Stimulated activated CD8-positive, alpha-beta memory T cell treated with anti-CD3 and anti-CD28 coated beads, Interleukin-2, amount 100 ng/mL, for 1 hour (primary cell): ENCODE measurements at places on chromosomes 2 and 18.

- DNase-seq = no peak
These were observed 180.9 kb downstream of the TRABD2A start for GRCh38 chr2:84700006-84700405.

DNA sequence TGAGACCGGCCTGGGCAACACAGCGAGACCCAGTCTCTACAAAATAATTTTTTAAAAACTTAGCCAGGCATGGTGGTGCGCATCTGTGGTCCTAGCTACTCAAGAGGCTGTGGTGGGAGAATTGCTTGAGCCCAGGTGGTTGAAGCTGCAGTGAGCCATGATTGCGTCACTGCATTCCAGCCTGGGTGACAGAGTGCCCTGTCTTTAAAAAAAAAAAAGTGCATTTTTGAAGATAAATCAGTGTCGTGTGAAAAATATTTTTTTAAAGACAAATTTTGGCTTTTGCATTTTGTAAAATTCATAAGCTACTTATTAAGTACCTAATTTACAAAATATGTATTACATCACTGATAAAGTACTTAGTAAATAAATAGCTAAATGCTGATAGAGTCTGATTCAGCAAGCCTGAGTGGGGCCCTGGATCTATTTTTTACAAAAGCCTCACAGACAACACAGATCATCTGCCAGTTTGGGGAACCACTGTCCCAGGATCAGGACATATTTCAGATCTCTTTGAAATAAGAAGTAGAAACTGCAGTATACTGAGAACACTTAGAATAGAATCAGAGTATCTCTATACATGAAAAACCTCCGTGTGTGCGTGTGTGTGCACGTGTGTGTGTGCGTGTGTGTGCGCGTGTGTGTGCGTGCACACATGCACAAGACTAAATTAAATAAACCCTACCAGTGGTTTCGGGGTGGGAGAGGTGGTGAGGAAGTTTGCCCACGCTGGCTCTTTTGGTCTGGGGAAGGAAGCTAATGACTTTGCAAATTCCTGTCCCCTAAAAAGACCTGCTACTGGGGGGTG, 61.6 kb downstream of the AAK1 start:
- no peak for DNase-seq

GRCh38 chr2:10079870-10080535, at the start of gene CYS1:
Gene CYS1 (minus strand): TSS chr2:10080411. CDS start chr2:10080223, 188 bp downstream.
- DNase-seq = no peak

- DNase-seq = no peak
These were observed 872 bp downstream of the DSG2 start for GRCh38 chr18:31498574-31499524.

DNA sequence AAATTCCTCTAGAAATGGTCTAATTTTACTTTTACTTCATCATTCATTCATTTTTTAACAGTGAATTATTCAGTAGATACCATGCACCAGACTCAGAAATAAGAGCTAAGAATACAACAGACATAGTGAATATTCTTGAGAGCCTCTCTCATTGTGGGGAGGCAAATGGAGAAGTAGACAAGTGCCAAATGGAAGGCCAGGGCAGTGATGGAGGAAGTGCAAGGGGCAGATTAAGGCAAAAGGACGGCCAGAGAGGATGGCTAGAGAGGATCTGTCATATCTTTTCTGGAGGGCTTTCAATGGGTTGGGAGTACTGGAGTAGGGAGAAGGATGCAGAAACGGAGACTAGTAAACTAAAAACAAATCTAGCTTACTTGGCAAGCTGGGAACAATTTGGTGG, 19.0 kb upstream of the RMDN2 start:
- no peak for DNase-seq

DNA sequence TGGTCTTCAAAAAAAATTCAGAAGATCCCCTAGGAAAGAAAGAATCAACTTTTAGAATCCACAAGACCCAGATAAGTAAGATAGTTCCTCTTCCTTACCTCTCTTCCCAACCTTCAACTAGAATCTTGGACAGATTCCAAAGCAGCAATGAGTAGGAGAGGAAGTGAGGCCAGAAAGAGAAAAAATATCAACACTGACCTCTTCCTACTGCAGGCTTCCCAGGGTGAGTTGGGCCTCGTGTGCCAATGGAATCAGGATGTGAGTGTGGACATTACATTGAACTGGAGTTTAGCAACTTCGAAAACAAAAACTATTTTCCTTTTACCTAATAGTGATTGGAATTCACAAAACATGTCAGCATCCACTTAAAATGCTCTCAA, 102.5 kb upstream of the PIEZO2 start:
- no peak for DNase-seq
